ENCODE measurements at places on chromosomes 7 and 10. TPM values are rescaled to one million over a fixed set of nuclear protein-coding genes. Genes with fewer than 3 reads are reported as not detected.

DNA sequence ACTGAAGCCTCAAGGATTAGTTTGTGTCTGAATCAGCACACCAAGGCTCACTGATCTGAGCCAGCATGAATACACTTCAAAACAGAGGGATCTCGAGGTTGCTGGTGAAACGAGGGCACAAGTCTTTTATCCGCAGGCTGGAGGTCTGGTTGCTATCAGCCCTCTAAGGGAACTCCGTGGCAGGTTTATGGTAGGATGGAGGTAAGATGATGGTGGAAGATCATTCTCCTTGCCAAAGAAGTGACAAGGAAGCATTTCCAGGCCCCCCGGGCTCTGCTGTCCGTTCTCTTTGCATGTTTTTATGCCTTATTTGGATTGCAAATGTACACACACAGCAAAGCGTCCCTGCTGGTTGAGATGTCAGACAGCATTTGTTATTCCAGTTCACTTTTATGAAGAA lies 268.3 kb downstream of the ARHGAP12 start:
- no peak overlapping the region for H3K4me3 ChIP-seq
- no peaks in the 10 kb centered on the region for H3K27me3 ChIP-seq
- no peaks in the 10 kb centered on the region for H3K36me3 ChIP-seq
- no peak overlapping the region for H3K27ac ChIP-seq
- no peak for DNase-seq

Gene WEE2
- not detected for polyA plus RNA-seq

- no peak overlapping the region for H3K27ac ChIP-seq
- no peaks in the 10 kb centered on the region for H3K27me3 ChIP-seq
- no peak for DNase-seq
- H3K36me3 ChIP-seq: no peaks in the 10 kb centered on the region
Observed at GRCh38 chr10:71852355-71852937, 1.4 kb upstream of the PSAP start.

- H3K4me3 ChIP-seq: no peak overlapping the region
- H3K27ac ChIP-seq: no peak overlapping the region
- no peaks in the 10 kb centered on the region for H3K36me3 ChIP-seq
- no peaks in the 10 kb centered on the region for H3K4me1 ChIP-seq
Observed at GRCh38 chr7:101378751-101379174, 16.1 kb downstream of the COL26A1 start.

- H3K27ac ChIP-seq: no peak overlapping the region
- no peaks in the 10 kb centered on the region for H3K4me1 ChIP-seq
- H3K36me3 ChIP-seq: no peaks in the 10 kb centered on the region
- DNase-seq: no peak
- H3K27me3 ChIP-seq: no peaks in the 10 kb centered on the region
- no peak overlapping the region for H3K4me3 ChIP-seq
Observed at GRCh38 chr10:110409926-110410325, 87.8 kb upstream of the DUSP5 start.

Gene VSTM4
- 28.3 TPM for polyA plus RNA-seq

DNA sequence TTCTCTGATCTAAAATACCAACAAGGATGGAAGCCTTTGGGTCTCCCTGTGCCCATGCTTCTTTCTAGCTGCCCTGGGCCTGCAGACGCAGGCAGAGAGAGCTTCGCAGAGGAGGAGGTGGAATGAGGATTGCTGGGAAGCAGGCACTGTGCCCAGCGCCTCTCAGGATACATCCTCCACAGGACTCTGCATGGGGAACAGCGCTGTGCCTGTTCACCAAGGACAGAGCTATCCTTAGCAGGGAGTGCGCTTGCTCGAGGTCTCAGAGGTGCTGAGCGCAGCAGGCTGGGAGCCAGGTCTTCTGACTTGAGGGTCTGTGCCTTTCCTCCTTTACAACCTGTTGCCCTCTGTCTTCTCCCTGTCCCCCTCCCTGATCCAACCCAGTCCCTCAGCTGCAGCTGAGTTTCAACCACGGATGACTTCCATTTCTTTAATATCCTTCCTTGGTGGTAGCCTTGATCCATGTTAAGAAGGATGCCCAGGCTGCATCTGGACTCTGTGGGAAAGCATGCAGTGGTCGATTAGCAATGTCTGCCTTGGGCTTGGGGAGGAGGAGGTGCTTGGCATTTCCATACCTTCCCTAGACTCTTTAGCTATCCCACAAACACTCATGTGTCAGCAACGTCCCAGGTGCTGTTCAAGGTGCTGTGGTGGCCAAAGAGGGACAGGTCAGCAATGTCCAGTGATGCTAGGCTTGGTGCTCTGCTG lies 219.6 kb upstream of the GPR26 start:
- H3K27ac ChIP-seq: no peak overlapping the region
- H3K36me3 ChIP-seq: no peaks in the 10 kb centered on the region
- no peaks in the 10 kb centered on the region for H3K4me1 ChIP-seq
- no peaks in the 10 kb centered on the region for H3K27me3 ChIP-seq
- no peak overlapping the region for H3K4me3 ChIP-seq
- no peak for DNase-seq

Gene FANK1
- 5.4 TPM for polyA plus RNA-seq

Gene CCDC7
- polyA plus RNA-seq: 1.2 TPM

- no peaks in the 10 kb centered on the region for H3K4me1 ChIP-seq
- no peak for DNase-seq
- no peaks in the 10 kb centered on the region for H3K27me3 ChIP-seq
- no peak overlapping the region for H3K4me3 ChIP-seq
- H3K27ac ChIP-seq: peak overlapping the region; percentile 91
Observed at GRCh38 chr7:80133361-80134114, 1.1 kb upstream of the GNAI1 start.

Gene PHYH
- polyA plus RNA-seq: 42.8 TPM

GRCh38 chr10:120689777-120690529 lies 161.2 kb upstream of the WDR11 start:
- no peak for DNase-seq
- no peak overlapping the region for H3K27ac ChIP-seq
- no peak overlapping the region for H3K4me3 ChIP-seq
- no peaks in the 10 kb centered on the region for H3K27me3 ChIP-seq
- H3K36me3 ChIP-seq: no peaks in the 10 kb centered on the region
- H3K4me1 ChIP-seq: peaks cover 2% of the 10 kb centered on the region

Gene SPDYE11
- polyA plus RNA-seq: not detected

- H3K4me3 ChIP-seq: no peak overlapping the region
- H3K27ac ChIP-seq: no peak overlapping the region
- no peaks in the 10 kb centered on the region for H3K36me3 ChIP-seq
- DNase-seq: no peak
- no peaks in the 10 kb centered on the region for H3K4me1 ChIP-seq
- H3K27me3 ChIP-seq: no peaks in the 10 kb centered on the region
Observed at GRCh38 chr7:142602183-142602582, 147.1 kb upstream of the PRSS1 start.

- H3K27ac ChIP-seq: no peak overlapping the region
- no peak overlapping the region for H3K4me3 ChIP-seq
- DNase-seq: no peak
- no peaks in the 10 kb centered on the region for H3K36me3 ChIP-seq
Observed at GRCh38 chr7:82521906-82522445, 78.4 kb upstream of the CACNA2D1 start.

GRCh38 chr10:31064348-31064747 lies 32.7 kb upstream of the ZNF438 start:
- no peaks in the 10 kb centered on the region for H3K36me3 ChIP-seq
- H3K4me3 ChIP-seq: no peak overlapping the region
- no peak overlapping the region for H3K27ac ChIP-seq
- DNase-seq: no peak
- peaks cover 6% of the 10 kb centered on the region for H3K4me1 ChIP-seq

DNA sequence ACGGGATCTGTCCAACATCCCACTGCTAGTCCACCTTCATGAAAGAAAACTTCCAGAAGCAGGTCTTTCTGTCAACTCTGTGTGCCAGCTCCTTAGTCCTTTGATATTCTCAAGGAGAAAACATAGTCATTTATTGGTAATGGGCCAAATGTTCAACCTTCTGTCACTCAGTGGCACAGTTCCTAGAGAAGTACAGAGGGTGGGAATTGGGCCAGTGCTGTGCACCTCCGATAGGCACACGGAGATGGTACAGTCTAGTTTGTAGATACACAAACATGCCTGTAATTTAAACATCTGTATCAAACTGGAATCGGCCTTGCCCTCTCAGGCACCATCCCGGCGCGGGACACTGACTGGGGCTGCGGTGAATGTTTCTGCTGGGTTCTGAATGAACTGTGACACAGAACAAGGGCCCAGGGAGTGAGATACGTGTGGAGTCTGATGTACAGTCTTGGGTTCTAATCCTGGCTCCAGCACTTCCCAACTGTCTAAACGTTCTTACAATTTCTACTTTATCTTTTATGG lies 213.9 kb upstream of the SHH start:
- DNase-seq: no peak
- no peaks in the 10 kb centered on the region for H3K27me3 ChIP-seq
- no peaks in the 10 kb centered on the region for H3K4me1 ChIP-seq
- H3K36me3 ChIP-seq: no peaks in the 10 kb centered on the region

DNA sequence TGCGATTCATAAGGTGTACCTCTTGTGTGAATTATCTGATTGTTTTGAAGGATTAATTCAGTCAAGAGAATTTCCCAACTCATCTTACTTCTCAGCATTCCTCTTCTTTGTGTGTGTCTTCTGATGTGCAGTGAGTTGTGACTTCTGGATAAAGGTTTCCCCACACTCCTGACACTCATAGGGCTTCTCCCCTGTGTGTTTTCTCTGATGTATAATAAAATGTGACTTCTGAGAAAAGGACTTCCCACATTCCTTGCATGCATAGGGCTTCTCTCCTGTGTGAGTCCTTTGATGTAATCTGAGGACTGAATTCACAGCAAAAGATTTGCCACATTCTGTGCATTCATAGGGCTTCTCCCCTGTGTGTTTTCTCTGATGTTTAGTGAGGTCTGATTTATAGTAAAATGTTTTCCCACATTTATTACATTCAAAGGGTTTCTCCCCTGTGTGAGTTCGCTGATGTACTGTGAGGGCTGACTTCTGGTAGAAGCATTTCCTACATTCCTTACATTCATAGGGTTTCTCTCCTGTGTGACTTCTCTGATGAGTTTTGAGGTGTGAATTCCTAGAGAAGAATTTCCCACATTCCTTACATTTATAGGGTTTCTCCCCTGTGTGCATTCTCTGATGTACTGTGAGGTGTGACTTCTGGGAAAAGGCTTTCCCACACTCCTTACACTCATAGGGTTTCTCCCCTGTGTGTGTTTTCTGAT lies 24.2 kb downstream of the ZNF25 start:
- H3K27me3 ChIP-seq: no peaks in the 10 kb centered on the region
- H3K36me3 ChIP-seq: no peaks in the 10 kb centered on the region
- H3K27ac ChIP-seq: no peak overlapping the region
- no peak for DNase-seq

GRCh38 chr10:49595713-49596492 lies 14.2 kb upstream of the SLC18A3 start:
- no peak overlapping the region for H3K27ac ChIP-seq
- H3K4me1 ChIP-seq: no peaks in the 10 kb centered on the region

DNA sequence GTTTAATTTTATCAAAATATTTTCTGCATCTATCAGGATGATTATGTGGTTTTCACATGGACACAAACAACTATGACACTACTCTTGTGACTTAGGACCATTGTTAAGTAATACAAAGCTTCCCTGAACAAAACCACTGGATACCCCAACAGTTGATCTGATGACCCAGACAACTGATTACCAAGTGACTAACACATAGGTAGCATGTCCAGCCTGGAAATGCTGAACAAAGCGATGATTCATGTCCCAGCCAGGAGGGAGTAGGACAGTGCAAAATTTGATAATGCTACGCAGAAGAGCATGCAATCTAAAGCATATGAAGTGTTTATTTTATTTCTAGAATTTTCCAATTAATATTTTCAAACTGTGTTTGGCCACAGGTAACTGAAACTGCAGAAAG lies 8.9 kb upstream of the PNLIP start:
- no peaks in the 10 kb centered on the region for H3K36me3 ChIP-seq
- no peaks in the 10 kb centered on the region for H3K27me3 ChIP-seq
- DNase-seq: no peak
- H3K27ac ChIP-seq: no peak overlapping the region

Gene SPACDR
- 0.71 TPM for polyA plus RNA-seq

Gene INHBA
- 3.4 TPM for polyA plus RNA-seq

DNA sequence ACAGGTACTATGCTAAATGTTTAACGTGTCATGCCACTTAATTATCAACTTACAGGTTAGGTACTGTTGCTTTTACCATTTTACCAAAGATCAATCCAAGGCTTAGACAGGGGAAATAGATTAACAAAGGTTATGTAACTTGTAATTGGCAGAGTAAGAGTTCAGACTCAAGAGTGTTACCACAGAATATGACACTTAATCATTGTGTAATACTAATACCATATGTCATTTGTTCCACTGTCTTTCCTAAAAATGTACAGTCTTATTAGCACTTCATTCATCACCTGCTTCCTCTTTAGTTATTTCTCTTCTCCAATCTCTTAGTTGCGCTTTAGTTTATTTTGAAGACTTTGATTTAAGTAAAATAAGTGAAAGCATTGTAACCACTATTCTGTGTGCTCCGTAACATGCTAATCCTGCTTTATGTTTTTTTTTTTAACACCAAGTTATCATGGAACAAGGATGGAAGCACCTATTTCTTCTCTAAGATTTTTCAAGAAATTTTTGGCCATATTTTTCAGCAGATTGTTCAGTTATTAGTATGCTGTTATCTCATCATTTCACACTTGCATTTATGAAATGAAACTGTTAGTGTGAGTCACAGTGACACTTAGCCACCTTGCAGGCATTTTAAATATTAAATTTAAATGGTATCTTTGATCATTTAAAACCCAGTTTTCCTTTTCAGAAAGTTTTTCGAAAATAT lies 197.3 kb downstream of the PHF14 start:
- H3K4me3 ChIP-seq: no peak overlapping the region
- DNase-seq: no peak
- no peaks in the 10 kb centered on the region for H3K36me3 ChIP-seq
- no peaks in the 10 kb centered on the region for H3K4me1 ChIP-seq
- no peaks in the 10 kb centered on the region for H3K27me3 ChIP-seq

DNA sequence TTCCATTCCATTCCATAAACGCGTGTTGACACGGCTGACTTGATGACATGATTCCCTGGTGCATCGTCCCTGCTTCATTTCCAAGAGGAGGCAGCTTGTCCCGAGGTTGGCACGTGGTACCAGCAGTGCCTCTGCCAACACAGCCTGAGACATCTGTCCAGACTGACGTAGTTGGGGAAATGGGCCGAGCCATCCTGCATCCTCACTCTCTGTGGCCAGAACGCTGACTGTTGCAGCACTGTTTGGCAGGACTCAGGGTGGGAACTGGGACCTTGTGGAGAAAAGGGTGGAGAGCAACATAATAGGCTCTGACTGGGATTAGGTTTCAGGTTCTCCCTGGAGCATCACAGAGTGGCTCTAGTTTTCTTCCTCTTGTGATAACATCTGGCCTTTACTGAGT lies 118.6 kb upstream of the BTBD16 start:
- no peaks in the 10 kb centered on the region for H3K27me3 ChIP-seq
- H3K27ac ChIP-seq: no peak overlapping the region
- no peak for DNase-seq
- H3K4me3 ChIP-seq: no peak overlapping the region
- no peaks in the 10 kb centered on the region for H3K36me3 ChIP-seq

- H3K36me3 ChIP-seq: no peaks in the 10 kb centered on the region
- H3K27me3 ChIP-seq: no peaks in the 10 kb centered on the region
- no peak overlapping the region for H3K27ac ChIP-seq
- no peak overlapping the region for H3K4me3 ChIP-seq
- peaks cover 9% of the 10 kb centered on the region for H3K4me1 ChIP-seq
- no peak for DNase-seq
Observed at GRCh38 chr7:128458956-128459355, 3.3 kb downstream of the HILPDA start.

- no peaks in the 10 kb centered on the region for H3K27me3 ChIP-seq
- H3K4me3 ChIP-seq: no peak overlapping the region
- H3K27ac ChIP-seq: no peak overlapping the region
- DNase-seq: no peak
Observed at GRCh38 chr10:124935946-124936345, 6.0 kb upstream of the ZRANB1 start.
